ENCODE measurements at places on chromosomes 12 and 14.

DNA sequence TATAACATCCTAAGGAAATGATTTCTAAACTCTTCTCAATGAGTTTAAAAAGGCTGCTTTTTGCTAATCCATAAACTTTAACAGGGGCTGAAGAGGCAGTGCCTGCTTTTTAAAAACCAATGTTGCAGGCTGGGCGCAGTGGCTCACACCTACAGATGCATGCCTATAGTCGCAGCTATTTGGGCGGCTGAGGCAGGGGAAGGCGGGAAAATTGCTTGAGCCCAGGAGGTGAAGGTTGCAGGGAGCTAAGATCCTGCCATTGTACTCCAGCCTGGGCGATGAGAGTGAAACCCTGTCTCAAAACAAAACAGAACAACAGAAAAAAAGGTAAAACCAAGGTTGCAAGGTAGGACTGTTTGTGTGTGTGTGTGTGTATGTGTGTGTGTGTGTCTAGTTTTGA is 531.2 kb downstream of the DIO2 start:
- no peak overlapping the region for H3K27ac ChIP-seq
- no peaks in the 10 kb centered on the region for H3K27me3 ChIP-seq
- no peak for DNase-seq
- no peaks in the 10 kb centered on the region for H3K4me1 ChIP-seq
- no peaks in the 10 kb centered on the region for H3K36me3 ChIP-seq

DNA sequence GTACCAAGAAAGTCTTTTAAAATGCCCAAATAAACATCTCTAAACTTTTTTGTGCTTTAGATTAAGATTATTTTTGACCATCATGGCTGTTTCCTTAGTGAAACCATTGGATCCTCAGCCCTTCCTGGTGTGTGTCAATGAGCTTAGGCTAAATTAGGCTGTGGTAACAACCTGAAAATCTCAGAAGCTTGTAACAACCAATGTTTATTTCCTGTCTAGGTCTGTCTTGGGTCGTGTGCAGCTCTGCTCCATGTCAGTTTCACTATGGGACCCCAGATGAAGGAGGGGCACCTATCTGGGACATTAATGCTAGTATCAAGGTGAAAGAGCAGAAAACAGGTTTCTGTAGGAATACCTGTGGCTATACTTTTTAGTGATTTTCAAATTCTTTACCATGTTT is 49.9 kb downstream of the KCNMB4 start:
- peak overlapping the region; percentile 44 for H3K4me3 ChIP-seq
- H3K36me3 ChIP-seq: no peaks in the 10 kb centered on the region
- DNase-seq: peak; percentile 86
- H3K4me1 ChIP-seq: peaks cover 44% of the 10 kb centered on the region
- H3K27ac ChIP-seq: peak overlapping the region; percentile 76
- H3K27me3 ChIP-seq: no peaks in the 10 kb centered on the region

DNA sequence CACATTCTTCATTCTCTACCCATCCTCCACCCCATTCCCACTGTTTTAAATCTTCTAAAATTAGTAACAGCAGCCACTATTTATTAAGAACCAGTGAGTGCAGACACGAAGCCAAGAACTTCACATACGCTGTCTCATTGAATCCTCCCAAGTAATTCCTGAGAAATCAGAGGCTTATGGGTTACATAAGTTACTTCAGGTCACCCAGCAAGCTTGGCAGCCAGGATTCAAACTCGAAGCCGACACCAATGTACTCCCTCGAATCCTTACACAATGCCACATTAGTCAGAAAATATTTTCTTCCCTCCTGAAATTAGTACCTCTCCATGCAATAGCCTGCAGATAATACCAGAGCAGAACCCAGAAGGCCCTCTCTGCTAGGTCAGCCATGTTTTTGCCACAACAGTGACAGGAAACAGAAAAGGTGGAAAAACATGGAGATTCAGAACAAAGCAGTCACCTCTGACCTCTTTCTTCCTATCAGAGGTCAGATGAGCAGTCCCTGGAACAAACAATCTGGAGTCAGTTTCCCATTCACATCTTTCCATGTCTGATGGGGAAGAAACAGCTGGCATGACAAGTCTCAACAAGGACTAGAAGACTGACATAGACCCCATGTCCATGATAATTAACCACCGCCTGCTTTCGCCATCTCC is 16.4 kb downstream of the NID2 start:
- DNase-seq: no peak
- H3K36me3 ChIP-seq: no peaks in the 10 kb centered on the region
- H3K4me3 ChIP-seq: no peak overlapping the region
- H3K27me3 ChIP-seq: no peaks in the 10 kb centered on the region

DNA sequence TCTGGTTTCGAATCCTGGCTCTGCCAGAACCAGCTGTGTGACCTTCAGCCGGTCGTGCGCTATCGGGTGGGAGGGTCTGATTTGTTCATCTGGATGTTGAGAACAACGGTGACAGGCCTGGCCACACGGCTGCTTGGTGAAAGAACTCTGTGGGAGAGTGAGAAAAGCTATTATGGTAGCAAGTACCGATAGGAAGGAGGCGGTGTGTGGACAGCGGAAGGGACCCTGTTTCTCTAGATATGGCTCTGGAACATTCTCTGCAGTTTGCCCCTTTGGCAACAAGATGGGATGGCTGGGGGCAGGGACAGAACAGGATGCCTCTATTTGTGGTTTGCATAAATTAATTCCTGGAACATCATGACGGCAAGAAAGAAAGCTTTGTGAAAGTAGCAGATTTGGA is 347.3 kb downstream of the AACS start:
- no peaks in the 10 kb centered on the region for H3K4me1 ChIP-seq
- H3K27ac ChIP-seq: no peak overlapping the region
- H3K4me3 ChIP-seq: no peak overlapping the region

- no peaks in the 10 kb centered on the region for H3K27me3 ChIP-seq
- no peaks in the 10 kb centered on the region for H3K36me3 ChIP-seq
- no peak for DNase-seq
- no peak overlapping the region for H3K27ac ChIP-seq
Measured at GRCh38 chr14:99389174-99389826, 91.4 kb downstream of the SETD3 start.

DNA sequence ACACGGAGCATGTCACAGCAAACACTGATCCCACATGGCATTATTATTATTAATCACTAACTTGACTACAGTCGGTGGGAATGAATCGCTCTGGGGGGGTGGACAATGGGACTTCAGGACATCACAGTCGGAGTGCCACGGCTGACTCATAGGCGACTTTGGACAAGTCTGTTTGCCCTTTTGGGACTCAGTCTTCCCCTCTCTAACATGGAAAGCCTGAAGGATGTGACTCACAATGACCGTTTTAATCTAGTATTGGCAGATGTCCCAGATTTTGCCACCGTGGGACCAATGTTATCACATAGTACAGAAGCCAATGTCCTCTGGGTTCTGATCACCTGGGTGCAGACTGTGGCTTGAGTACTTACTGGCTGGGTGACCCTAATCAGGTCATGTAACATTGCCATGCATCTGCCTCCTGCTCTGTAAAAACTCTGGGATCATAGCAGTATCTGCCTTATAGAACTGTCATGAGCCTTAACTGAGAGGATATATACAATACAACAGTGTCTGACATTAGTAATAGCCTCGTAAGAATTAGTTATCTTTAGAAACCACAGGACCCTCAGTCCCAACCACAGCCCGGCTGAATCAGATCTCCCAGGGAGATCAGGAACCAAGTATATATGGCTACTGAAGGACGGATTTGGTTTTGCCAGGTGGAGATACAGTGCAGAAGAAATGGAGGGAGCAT is 362.6 kb downstream of the BCL11B start:
- no peaks in the 10 kb centered on the region for H3K27me3 ChIP-seq
- no peak for DNase-seq
- H3K36me3 ChIP-seq: no peaks in the 10 kb centered on the region
- 0 out of 2 replicates have a peak, but pooled peaks cover 4% of the 10 kb centered on the region for H3K4me1 ChIP-seq
- H3K4me3 ChIP-seq: no peak overlapping the region

DNA sequence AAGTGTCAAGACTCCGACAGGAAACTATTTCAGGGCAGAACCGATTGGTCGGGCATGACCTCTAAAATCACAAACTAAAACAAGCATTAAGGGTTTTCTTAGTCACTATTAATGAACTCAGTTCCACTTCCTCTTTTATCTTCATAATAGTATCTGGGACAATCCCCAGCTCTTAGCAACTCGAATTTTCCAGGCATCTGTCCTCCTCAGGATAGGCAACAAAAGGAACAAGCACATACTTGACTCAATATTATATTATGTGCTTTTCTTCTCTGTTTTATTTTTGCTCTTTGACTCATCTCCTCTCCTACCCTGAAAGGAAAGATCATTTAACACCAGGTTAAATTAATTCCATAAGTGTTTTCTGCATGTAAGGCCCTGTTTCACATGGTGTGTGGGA is 638.3 kb upstream of the TBX3 start:
- H3K4me3 ChIP-seq: no peak overlapping the region
- no peak for DNase-seq
- H3K27me3 ChIP-seq: no peaks in the 10 kb centered on the region
- no peaks in the 10 kb centered on the region for H3K36me3 ChIP-seq
- H3K27ac ChIP-seq: no peak overlapping the region

GRCh38 chr12:34345801-34346200 is 323.5 kb downstream of the ALG10 start:
- no peaks in the 10 kb centered on the region for H3K27me3 ChIP-seq
- DNase-seq: no peak
- no peaks in the 10 kb centered on the region for H3K36me3 ChIP-seq
- H3K4me3 ChIP-seq: no peak overlapping the region

DNA sequence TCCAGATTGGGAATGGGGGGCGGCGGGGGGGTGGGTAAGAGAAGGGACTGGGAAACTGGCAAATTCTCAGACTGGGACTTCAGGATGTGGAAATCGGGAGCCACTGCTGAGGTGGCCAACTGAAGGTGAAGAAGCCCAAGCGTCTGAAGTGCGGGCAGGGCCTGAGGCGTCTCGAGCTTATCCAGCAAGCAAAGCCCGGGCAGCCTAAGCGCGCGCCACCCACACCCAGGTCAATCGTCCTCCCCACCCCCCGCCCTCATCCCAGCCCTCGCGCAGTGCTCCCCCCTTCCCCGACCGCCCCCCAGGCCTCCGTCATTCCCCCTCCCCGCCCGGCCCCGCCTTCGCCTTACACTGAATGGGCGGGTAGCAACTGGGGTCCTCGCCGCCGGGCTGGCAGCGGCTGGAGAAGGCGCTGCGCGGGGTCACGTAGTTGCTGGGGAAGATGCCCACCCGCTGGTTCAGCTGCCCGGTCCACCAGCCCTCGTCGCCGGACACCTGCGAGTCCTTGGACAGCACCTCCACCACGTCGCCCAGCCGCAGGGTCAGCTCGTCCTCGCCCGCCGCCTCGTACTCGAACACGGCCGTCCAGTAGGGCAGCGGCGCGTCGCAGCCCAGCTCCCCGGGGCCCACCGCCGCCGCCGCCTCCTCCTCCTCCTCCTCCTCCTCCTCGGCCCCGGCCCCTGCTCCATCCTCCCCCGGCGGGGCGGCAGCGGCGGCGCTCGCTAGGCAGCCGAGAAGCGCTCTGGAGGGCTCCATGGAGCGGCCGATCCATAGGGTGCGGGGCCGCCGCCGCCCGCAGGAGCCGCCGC is 693 bp downstream of the MAP3K9 start:
- H3K27ac ChIP-seq: no peak overlapping the region
- H3K27me3 ChIP-seq: no peaks in the 10 kb centered on the region
- no peaks in the 10 kb centered on the region for H3K36me3 ChIP-seq
- no peaks in the 10 kb centered on the region for H3K4me1 ChIP-seq
- peak; percentile 9 for DNase-seq

DNA sequence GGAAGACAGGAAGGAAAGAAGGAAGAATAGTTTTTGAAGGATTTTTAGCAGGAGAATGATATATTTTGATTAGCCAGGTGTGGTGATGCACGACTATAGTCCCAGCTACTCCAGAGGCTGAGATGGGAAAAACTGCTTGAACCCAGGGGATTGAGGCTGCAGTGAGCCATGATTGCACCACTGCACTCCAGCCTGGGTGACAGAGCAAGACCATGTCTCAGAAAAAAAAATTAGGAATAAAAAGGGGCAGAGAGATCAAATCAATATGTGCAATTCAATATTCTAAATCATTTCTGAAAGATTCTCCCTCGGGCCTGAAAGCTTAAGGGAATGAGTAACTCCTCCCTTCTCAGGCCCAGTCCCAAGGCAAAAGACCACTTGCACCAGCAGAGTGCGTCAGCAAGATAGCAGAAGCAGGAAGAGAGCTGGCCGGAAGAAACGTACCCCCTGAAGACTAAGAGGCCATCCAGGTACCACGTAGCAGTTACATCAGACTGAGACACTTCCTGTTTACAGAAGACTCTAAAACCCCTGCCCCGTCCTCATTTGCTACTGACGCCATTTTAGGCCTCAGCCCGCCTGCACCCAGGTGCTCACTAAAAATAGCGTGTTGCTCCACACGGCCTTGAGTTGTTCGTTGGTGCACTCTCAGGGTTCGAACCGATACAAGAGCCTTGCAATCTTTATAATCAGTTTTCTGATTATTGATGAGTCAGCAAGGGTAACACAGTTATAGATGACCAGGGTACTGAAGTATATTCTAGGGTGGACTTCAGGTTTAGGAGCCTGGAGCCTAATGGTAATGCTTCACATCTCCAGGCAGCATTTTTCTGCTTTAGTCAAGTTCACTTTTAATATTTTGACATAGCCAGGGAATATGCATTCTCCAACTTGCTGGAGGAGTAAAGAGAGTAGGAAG is 57.7 kb upstream of the CSRP2 start:
- H3K4me3 ChIP-seq: no peak overlapping the region
- no peak overlapping the region for H3K27ac ChIP-seq
- no peaks in the 10 kb centered on the region for H3K4me1 ChIP-seq
- H3K36me3 ChIP-seq: no peaks in the 10 kb centered on the region
- no peaks in the 10 kb centered on the region for H3K27me3 ChIP-seq

DNA sequence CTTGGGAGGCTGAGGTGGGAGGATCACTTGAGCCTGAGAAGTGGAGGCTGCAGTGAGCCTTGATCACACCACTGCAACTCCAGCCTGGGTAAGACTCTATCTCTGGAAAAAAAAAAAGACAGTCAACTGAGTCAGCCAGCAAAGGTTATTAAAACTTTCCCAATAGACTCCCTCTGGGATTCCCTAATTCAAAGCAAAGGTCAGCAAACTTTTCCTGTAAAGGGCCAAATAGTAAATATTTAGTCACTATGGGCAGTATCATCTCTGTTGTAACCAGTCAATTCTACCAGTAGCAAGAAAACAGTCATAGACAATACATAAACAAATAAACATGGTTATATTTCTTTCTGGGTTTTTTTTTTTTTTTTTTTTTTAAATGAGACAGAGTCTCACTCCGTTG is 122.5 kb downstream of the IPO8 start:
- H3K4me1 ChIP-seq: no peaks in the 10 kb centered on the region
- DNase-seq: no peak
- H3K36me3 ChIP-seq: no peaks in the 10 kb centered on the region
- no peak overlapping the region for H3K27ac ChIP-seq
- no peak overlapping the region for H3K4me3 ChIP-seq
- no peaks in the 10 kb centered on the region for H3K27me3 ChIP-seq

DNA sequence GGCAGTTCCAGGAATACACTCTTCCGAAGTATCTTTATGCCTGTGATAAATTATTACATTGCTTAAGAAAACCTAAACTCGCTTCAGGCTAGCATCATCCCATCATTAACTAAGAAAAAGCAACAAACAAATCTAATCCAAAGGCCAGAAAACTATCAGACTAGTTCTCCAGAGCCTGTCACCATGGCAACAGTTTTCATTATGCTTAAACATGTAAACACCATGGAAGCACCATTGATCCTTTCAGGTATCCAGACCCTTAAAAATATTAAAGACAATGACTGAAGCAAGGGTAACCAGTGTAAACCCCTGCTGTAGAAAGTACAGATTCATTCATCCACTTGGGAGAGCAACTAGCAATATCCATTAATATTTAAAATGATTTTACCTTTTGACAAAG is 9.8 kb downstream of the DAD1 start:
- peaks cover 8% of the 10 kb centered on the region for H3K4me1 ChIP-seq
- no peak overlapping the region for H3K27ac ChIP-seq
- DNase-seq: no peak
- no peaks in the 10 kb centered on the region for H3K27me3 ChIP-seq

- H3K4me3 ChIP-seq: peak overlapping the region; percentile 73
- H3K36me3 ChIP-seq: no peaks in the 10 kb centered on the region
- H3K27ac ChIP-seq: peak overlapping the region; percentile 52
- H3K4me1 ChIP-seq: no peaks in the 10 kb centered on the region
Measured at GRCh38 chr14:96503306-96503679, 1.1 kb downstream of the PAPOLA start.
